ENCODE measurements at places on chromosomes 7 and 10.

DNA sequence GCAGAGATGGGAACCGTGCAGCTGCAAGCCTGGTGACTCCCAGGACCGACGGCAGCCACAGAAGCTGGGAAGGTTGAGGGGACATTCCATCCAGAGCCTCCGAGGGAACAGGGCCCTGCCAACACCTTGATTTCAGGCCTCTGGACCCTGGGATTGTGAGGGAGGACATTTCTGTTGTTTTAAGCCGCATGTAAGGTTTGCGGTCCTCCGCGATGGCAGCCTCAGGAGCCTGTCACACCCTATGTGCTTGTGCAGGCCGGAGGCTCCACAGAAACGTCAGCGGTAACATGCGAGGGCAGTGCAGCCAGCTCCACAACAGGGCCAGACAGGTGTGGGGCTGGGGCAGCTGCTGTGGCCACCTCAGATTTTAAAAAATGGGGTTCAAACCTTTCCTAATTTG, 144.7 kb upstream of the SHH start:
- DNase-seq: no peak

DNA sequence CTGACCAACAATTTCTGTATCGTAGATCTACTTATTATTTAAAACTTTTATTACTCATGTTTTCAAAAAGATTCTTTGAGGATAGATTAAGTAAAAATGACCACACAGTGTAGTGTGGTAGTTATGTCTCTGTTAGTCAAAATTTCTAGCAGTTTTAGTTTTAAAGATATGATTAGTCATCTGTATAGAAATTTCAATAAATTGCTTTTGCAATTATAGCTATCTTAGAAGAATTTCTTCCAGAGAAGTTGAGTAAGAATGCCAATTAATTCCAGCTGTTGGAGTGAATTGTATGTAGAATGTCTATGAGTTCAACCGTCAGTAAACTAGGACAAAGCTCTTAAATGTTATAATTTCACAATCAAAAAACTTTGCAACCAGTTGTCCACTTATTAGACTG, 229.7 kb downstream of the CDK14 start:
- DNase-seq: no peak

GRCh38 chr7:105245398-105246114, 143.2 kb downstream of the SRPK2 start:
- DNase-seq: no peak

- no peak for DNase-seq
These were observed 4.4 kb downstream of the ZMIZ1 start for GRCh38 chr10:79072994-79073645.

DNA sequence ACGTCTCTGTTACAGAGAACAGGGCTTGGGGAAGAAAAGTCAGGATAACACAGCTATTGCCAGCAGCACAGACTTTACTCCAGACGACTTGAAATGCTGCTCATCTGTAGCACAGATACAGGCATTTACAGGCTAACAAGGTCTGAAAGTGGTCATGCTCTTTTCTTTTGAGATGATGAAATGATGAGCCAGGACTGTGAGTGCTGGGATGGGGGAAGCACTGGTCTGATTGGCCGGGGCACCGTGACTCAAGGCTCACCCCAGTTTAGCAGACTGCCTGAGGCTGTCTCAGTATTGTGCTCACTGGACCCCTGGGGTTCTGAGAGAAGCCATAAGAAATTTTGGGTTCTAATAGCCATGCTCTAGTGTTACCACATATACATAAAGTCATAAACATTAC, 12.4 kb downstream of the SMKR1 start:
- DNase-seq: no peak

- no peak for DNase-seq
These were observed 17.1 kb upstream of the CPA1 start for GRCh38 chr7:130363026-130363847.

DNA sequence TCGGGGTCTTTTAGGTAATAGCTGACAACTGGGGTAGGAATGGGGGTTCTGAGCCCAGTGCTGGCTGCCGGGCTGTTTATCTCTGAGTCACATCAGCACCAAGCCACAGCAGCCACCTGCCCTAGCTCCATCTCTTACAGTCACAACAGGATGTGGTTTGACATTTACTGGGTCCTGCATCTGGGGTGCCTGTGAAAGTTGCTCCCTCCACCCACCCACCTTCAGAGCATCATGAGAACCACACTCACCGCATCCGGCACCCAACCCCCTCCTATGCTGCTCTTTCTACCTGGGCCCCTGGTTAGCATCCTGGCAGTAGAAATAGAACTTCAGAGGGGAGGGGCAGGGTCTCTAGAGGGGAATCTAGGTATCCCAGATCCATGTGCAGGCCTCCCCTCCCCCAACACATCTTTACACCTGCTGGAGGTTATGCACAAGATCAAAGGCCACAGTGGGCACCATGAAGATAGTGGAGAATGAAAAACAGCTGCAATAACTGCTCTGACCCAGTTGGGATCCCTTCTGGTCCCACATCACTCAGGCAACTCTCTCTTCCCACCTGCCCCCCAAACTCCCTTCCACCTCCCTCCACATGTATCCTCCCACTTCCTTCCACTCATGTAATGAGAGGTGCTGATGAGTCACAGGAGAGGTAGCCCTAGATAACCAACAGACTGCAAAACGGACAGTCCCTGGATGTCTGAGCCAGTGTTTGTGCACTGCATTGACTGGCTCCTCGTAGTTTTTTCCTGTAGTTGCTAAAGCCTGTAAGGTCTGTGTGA, 38.2 kb downstream of the PRSS2 start:
- peak; percentile 73 for DNase-seq

DNA sequence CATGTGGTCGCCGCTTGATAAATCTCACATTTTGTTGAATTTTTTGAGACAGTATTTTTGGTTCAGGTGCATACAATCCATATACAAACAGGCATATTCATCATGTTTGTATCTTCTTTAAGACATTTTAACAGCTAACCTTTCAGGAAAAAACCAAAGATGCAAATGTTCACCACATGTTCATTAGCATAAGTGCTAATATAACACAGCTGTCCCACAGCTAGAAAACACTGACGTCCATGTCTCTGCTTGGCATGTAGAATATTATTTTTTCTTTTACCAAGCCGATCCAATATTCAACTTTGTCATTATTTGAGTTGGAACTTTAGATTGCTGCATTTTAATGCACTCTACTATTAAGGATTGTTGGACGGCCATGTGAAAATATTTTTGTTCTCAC, 31.2 kb downstream of the BMPER start:
- no peak for DNase-seq

DNA sequence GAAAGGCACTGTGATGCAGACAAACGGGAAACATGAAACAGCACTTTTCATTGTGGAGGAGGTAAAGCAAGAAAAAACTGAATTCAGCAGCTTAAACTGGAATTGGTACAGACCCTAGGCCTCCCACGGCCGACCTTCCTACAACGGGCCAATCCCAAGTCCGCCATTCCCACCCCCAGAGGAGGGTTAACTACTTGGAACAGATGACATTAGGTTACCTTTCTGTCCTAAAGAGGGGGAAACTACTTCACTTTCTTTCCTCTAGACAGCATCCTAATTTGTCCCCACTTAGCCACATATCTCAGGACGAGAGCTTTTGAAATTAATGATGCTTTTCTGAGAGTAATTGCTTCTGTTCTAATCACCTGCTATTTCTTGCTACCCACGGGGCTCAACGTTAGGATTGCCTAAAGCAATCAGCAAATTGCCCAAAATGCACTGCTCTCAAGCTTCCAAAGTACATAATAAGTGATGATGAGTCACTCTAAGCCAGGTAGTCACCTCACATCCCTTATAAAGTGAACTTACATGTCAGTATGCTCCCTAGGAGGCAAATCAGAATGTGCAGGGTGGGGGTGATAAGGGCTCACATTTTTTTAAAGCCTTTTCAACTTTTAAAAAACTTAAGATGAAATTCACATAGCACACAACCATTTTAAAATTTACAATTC, 36.7 kb downstream of the LSM5 start:
- DNase-seq: no peak

DNA sequence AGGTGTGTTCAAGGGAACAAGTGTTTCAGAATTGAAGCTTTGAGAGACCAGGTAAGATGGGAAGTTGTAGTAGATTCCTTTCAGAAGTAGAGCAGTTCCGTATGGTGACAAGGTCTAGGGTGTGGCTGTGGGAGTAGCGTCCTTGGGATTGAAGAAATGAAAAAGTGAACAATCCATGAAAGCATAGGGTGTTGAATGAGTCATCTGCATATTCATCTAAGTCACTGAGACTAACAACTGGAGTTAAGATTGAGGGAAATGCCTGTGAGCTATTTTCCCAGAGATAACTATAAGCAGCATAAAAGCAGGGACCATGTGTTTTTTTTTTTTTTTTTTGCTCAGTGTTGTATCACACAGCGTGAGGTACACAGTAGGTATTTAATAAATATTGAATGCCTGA, 134.8 kb downstream of the PHTF2 start:
- no peak for DNase-seq

DNA sequence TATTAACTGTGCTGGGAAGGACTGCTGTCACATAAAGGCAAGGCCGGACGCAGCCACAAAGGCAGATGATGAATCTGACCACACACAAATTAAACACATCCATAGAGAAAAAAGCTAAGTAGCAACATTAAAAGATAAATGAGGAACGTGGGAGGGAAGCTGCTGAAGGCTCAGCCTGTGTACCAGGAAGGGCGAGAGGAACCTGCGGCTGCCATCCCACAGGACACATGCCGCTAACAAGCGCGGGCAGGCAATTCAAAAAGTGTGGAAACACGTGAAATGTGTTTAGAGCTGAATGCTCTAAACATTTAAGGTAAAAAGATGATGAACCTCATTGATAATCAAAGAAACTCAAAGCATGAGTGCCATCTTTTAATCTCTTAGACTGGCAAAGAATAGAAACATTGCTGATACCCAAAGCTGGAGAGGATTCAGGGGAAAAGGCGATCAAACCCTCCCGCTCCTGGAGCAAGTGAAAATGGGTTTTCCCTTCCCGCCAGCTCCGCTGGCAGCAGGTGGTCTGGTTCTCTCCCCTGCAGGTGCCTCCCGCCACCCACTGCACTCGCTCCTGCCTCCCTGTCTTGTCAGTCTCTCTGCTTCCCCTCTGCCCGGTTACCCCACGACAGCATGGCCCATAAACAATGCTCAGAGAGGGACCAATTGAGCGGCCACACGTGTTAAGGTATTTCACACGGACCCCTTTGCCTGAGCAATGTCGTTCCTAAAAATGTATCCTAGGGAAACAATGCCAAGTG, 4.2 kb downstream of the STK32C start:
- no peak for DNase-seq

DNA sequence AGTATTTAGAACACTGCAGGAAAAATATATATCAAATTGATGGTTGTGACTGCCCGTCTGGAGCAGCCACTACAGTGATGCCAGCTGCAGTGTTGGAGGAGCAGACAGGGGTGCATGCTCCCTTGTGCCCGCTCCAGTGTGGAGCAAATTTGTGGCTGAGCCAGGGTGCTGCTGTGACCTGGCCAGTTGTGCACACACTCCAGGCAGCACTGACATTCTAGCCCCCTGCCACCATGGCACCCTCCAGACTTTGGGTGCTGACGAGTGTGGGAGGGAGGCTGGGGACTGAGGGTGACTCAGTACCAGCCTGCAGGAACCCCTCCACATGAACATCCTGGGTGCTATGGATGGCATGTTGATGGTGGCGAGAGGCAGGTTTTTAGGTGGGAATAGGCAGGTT, 160.0 kb upstream of the PCDH15 start:
- no peak for DNase-seq

DNA sequence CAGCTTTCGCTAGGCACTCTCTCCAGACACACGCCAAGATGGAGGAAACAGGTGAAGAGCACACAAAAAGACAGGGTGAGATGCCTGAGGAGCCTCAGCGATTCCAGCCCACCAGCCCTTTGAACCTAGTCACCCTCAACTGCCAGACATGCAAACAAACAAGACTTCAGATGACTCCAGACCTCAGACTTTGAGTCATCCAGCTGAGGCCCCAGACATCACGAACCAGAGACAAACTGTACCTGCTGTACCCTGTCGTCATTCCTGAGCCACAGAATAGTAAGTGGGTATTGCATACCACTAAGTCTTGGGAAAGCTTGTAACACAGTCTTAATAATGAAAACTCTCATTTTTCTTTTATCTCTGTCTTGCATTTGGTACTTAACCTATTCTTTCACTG, 126.6 kb upstream of the LSM8 start:
- DNase-seq: no peak

DNA sequence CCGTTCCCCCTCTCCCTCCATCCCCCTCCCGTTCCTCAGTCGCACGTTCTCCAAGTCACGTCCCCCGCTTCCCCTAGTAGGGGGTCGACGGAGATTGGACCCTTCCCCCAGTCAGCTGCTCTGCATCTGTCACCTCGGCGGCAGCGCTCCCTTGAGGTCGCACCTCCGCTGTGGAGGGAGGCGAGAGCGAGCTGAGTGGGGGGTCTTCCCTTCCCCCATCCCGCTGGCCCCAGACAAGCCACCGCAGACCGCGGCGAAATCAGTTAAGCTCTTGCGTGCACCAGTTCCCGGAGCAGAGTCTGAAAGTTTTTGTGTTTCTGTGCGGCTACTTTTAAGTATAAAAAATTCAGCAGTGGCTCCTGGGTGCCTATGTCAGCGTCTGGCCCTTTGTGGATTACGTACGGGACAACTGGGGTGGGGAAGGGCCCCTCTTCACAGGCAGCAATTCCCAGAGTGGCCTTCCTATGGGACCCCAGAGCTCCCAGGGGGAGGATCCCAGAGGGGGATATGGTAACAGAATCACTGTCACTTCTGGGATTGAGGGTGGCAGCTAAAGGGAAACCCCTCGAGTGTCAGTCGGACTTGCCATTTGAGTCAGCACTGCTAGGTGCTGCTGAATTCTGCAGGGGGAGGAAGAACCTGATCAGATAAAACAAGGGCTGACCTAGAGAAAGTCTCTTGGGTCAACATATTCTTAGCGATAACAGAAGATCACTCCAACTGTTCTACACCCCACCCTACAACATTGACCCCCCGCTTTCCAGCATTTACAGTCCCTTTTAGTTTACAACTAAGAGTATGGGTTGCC, 12.5 kb upstream of the DDIT4 start:
- peak; percentile 82 for DNase-seq

All from GM13977 (cell line).